Hematopoietic multipotent progenitor cell treated with erythropoietin and hydrocortisone succinate and interleukin-3 and kit ligand, for 15 days (in vitro differentiated cells): ENCODE measurements at places on chromosomes 3 and 15.

GRCh38 chr3:182105875-182106274, 394.1 kb downstream of the SOX2 start:
- DNase-seq = no peak

DNA sequence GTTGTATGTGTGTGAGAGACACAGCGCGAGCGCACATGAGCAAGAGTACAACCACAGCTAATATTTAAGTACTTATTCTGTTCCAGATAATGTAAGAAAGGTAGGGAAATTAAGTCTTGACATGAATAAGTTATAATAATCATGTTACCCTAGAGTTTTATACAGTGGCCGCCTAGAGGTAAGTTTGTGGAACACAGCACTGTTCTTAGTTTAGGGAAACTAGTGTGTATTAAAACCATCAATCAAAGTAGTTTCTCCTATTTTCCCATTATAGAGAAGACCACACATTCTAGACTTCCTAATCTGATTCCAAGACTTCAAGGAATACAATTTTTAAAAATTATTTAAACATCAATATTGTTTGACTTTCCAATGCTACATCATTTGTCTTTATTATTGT, 9.5 kb downstream of the ALDH1A2 start:
- no peak for DNase-seq

- DNase-seq = no peak
Observed at GRCh38 chr3:72191209-72191960, 406.4 kb upstream of the PROK2 start.

- no peak for DNase-seq
Observed at GRCh38 chr3:79041621-79042020, 726.2 kb downstream of the ROBO1 start.

- no peak for DNase-seq
Observed at GRCh38 chr3:152375546-152375945, 106.8 kb downstream of the MBNL1 start.

- DNase-seq = no peak
Observed at GRCh38 chr15:92545996-92546395, 109.6 kb downstream of the FAM174B start.

GRCh38 chr3:67535006-67535405, 119.4 kb downstream of the SUCLG2 start:
- DNase-seq = no peak

- no peak for DNase-seq
Observed at GRCh38 chr15:52206446-52206845, 15.3 kb upstream of the GNB5 start.

GRCh38 chr3:38283810-38284755, 2.0 kb downstream of the SLC22A14 start:
- no peak for DNase-seq

DNA sequence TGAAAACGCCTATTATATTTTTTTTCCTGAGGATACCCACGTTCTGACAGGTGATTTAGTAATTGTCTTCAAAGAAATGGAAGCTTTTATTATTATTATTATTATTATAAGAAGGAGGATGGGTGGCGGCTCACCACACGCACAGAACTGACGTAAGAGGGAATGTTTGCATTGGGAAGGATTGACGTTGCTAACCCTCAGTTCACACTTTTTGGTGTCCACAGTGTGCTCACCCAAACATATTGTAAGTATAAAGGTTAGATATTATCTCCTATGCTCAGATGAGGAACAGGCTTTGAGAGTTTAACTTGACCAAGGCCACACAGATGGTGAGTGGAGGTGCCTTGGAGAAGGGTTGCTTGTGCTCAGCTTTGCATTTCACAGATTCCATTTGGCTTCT, 533.5 kb upstream of the TBL1XR1 start:
- DNase-seq = no peak

GRCh38 chr3:20405231-20405630, 219.2 kb upstream of the SGO1 start:
- no peak for DNase-seq

DNA sequence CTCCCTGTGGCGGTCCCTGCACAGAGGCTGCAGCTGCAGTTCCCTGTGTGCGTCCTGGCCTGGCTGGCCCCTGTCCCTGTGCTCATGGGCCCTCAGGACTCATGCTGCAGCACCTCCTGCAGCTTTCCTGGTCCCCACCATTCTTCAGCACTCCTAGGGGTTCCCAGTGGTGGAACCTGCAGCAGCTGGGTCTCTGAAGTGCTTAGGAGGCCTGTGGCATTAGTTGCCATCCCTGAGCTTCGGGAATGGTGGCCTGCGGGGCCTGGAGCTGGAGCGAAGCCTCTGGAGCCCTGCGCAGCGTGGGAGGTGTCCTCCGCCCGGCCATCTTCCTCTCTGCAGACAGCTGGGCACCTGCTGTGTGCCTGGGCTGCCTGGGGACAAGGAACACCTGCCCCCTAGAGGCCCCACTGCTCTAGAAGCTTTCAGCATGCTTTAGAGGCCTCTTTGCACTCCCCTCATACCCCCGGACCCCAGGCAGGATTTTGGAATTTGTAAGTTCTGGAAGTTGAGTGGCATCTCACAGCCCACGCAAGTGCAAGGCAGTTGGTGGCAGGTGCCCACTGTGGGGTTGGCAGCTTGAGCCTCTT, 13.1 kb downstream of the PLXNA1 start:
- DNase-seq = no peak

DNA sequence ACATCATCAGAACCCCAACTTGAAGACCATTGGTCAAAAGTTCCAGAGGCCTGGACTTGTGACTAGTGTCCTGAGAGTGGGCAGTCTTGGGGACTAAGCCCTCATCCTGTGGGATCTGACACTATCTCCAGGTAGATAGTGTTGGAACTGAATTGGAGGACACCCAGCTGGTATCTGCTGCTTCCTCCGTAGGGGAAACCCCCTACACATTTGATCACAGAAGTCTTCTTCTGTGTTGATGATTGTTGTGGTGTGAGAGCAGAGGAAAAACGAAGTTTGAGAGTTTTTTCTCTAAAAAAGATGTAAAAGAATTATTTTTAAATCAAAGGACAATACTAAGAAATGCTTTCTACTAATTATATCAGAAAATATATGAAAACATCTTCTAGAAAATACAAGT, 6.9 kb downstream of the NSMCE3 start:
- no peak for DNase-seq

GRCh38 chr15:29090617-29091466, 178.8 kb downstream of the NSMCE3 start:
- peak; percentile 40 for DNase-seq

- no peak for DNase-seq
Observed at GRCh38 chr3:122920986-122921385, 106.6 kb downstream of the SEMA5B start.

DNA sequence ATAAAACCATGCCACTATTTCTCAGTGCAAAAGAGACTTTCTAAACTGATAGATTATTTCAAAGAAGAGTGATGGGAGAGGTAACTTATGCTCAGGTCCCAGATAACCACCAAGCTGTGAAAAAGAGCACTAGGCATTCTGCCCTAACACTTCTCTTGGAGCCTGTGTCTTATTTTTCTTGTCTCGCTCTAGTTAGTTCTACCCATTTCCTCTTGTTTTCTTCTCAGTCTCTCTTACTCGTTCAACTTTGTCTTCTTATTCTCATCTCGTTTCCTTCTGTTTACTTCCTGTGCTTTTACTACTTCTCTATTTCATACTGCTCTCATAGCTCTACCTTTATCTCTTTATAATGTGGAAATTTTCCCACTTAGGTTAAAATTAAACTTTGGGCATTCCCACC, 91.8 kb upstream of the CGNL1 start:
- no peak for DNase-seq

DNA sequence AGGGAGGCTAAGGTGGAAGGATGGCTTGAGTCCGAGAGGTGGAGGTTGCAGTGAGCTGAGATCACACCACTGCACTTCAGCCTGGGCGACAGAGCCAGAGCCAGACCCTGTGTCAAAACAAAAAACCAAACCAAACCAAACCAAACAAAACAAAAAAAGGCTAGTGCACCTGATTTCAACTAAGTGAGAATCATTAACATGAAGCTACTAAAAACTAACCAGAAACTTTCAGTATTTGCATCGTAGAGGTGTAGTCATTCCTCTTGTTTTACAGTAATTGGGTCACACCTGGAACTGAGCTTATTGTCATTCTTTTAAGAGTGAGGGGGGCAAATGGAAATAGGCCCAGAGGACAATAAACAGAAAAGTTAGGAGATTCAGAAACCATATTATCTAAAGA, 58.5 kb downstream of the ST6GAL1 start:
- DNase-seq = no peak

- DNase-seq = no peak
Observed at GRCh38 chr3:47225310-47225906, 57.2 kb downstream of the KIF9 start.

DNA sequence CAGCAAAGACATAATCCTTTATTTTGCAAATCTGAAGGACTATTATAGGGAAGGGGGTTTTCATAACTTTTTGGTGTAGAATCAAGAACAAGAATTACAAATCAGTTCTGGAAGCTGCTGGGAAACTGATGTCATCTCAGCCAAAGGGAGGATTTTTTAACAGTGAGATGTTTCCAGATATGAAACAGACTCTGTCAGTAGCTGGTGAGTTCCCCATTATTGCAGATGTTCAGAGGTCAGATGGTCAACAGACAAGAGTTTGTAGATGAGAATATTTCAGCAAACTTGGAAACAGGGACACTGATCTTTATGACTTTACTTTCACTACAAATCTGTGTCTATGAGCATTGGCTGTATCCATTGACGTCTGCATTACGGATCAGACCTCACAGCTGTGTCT, 71.9 kb upstream of the LPP start:
- DNase-seq = no peak

GRCh38 chr3:155238845-155239244, 54.6 kb downstream of the STRIT1 start:
- no peak for DNase-seq

GRCh38 chr3:160365869-160366522, 33.0 kb downstream of the IFT80 start:
- DNase-seq = no peak

DNA sequence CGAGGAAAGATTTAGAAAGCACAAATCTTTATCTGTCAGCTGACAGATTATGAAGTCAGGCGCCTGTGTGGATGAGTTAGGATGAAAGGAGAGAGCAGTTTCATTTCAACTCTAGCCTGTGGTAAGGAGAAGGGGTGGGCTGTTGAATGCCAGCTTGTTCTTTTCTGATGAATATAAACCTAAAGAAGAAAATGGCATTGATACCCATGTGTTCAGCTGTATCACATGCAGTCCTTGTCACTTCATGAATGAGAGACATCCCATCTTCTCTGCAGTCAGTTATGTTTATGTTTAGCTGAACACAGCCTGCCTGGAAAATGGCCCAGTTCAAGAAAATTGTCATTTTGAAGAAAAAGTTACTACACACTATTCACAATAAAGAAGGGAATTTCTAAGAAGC, 345.7 kb upstream of the RBMS3 start:
- no peak for DNase-seq

GRCh38 chr15:88995449-88995848, 82.3 kb upstream of the MFGE8 start:
- DNase-seq = no peak

- peak; percentile 39 for DNase-seq
Observed at GRCh38 chr3:170144437-170144843, 37.1 kb downstream of the PHC3 start.

DNA sequence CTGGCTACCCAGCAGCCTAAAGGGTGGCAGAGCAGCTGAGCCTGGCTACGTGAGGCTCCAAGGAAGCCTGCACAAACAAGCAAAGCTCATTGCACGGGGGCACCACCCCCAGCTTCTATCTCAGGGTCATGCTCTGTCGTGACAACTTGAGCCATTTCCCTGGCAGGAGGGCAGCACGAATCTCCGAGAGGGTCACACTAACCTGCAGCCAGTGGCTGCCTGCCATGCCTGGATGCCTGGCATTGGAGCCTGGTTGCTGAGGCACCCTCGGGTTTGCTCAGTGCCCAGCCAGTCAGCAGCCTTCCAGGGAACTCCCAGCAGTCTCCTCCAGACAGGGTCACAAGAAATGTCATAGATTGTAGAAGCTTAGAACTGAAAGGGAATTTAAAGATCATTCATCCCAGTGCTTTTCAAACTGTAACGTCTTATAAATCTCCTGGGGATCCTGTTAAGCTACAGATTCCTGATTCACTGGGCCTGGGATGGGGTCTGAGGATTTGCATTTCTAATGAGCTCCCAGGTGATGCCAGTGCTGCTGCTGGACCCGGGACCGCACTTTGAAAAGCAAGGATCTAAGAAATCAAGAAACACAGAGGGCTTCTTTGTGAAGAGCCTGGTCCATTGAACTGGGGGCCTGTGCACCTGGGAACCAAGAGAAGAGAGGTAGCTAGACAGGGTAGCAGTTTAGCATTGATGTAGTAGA, 48.4 kb downstream of the TMEM266 start:
- no peak for DNase-seq

- DNase-seq = no peak
Observed at GRCh38 chr3:193574488-193575070, 18.4 kb upstream of the OPA1 start.

DNA sequence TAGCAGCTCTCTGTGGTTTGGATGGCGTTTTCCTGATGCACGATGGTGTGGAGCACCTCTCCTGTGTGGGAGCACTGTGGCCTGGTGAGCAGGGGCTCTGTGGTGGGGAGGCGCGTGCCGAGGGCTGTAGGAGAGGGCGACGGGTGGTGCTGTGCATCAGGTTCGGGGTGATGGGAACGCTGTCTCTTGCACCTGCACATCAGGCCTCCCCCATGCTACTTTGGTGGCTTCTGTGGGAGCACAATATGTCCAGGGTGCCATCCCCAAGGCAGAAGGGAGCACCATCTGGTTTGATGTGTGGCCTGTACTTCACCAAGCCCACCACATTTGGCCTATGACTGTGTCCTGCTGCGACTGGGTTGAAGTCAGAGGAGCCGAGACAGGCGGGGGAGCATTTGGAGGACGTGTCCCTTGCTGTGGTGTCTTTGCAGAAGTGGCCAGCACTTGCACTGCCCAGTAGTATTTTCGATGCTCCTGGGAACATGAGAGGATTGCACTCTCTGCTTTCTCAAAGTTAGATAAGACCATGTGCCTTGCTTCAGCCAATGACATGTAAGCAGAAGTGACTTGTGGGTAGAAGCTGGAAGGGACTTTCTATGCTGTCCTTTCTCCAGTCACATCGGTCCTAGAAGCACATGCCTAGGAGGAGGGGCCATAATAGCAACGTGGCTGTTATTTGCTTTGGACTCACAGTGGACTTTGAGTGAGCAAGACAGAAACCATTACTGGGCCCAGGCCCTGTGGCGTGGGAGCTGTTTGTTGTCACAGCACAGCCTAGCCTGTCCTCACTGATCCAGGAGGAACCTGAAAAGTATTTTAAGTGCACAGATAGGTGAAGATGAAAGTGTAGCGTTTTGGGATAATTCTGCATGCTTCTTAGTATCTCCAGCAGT, 72.1 kb downstream of the APBA2 start:
- no peak for DNase-seq

- no peak for DNase-seq
Observed at GRCh38 chr15:63595065-63595464, 2.1 kb upstream of the FBXL22 start.

- DNase-seq = no peak
Observed at GRCh38 chr3:28207000-28207733, 34.3 kb upstream of the CMC1 start.

GRCh38 chr15:66404532-66404931, 17.8 kb downstream of the MAP2K1 start:
- DNase-seq = no peak

- DNase-seq = no peak
Observed at GRCh38 chr15:32956006-32956405, 238.2 kb downstream of the GREM1 start.
